ENCODE measurements at places on chromosomes 3 and 15. TPM values are rescaled to one million over a fixed set of nuclear protein-coding genes. Genes with fewer than 3 reads are reported as not detected.

The WWTR1 gene
- 97.4 TPM for total RNA-seq

The STRA6 gene
- 114 TPM for total RNA-seq

The TSPAN3 gene
- total RNA-seq = 312 TPM

The C3orf62 gene
- total RNA-seq = 13.2 TPM

The HAPLN3 gene
- total RNA-seq = 3.9 TPM

The TF gene
- 5.7 TPM for total RNA-seq

The SQOR gene
- 0.86 TPM for total RNA-seq

The ASB7 gene
- 14.4 TPM for total RNA-seq

The P4HTM gene
- total RNA-seq = 57.9 TPM

The GPR160 gene
- total RNA-seq = 0.44 TPM

The NR1I2 gene
- 0.07 TPM for total RNA-seq

The BCHE gene
- total RNA-seq = 6.4 TPM

The TMC3 gene
- total RNA-seq = 0.05 TPM

The SLMAP gene
- total RNA-seq = 93.0 TPM

The FILIP1L gene
- 19.8 TPM for total RNA-seq

The DCP1A gene
- 35.4 TPM for total RNA-seq

The ZNF620 gene
- 15.1 TPM for total RNA-seq

The CHRNA7 gene
- total RNA-seq = 3.0 TPM

- DNase-seq = no peak
Measured at GRCh38 chr3:49831341-49831740, 17.6 kb upstream of the UBA7 start.

DNA sequence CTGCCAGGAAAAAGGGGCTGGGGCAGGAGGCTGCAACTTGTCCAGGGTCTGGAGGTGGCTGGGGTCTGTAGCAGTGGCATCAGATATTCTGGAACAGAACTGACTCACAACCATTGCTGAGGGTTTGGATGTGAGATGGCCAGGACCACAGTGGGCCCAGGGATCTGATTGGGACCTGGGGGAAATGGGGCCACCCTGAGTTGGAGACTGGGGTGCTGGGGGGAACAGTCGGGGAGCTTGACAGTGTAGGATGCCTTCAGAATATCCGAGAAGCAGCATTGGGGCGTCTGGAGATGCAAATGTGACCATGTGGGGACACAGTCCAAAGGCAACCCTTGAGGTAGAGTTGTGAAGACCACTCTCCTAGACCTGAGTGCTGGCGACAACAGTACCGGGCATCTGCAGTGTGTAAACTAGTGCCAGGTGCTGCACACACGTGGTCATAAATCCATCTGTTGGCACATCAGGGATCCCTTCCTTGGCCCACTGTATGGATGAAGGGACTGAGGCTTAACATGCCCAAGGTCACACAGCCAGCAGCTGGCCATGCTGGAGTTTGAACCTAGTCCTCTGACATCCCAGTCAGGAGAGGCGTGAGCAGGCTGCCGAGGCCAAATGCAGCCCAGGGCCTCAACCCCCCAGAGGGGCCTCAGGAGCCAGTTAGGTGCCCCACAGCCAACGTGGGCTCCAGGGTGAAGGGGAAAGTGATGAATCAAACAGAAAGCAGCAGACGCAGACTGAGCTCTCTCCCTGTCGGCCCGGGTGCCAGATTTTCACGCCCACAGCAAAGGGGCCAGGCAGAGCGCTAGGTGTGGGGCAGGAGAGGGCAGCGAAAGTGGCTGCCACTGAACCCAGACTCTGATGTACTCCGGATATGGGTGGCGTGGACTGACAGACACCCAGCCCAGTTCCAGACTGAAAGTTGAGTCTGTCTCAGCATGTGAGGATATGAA lies 18.8 kb downstream of the HEMK1 start:
- DNase-seq = no peak

DNA sequence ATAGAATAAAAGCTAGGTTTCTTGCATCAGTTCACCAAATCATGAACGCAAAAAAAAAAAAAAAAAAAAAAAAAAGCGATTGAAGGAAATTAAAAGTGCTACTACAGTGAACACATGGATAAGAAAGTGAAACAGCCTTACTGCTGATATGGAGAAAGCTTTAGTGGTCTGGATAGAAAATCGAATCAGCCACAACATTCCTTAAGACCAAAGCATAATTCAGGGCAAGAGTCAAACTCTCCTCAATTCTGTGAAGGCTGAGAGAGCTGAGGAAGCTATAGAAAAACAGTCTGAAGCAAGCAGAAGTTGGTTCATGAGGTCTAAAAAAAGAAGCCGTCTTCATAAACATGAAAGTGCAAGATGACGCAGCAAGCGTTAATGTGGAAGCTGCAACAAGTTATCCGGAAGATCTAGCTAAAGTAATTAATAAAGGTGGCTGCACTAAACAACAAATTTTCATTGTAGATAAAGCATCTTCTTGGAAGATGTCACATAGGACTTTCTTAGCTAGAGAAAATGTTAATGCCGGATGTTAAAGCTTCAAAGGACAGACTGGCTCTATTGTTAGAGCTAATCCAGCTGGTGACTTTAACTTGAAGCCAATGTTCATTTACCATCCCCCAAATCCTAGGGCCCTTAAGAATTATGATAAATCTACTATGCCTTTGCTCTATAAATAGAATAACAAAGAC lies 19.2 kb downstream of the P3H2 start:
- DNase-seq = no peak

DNA sequence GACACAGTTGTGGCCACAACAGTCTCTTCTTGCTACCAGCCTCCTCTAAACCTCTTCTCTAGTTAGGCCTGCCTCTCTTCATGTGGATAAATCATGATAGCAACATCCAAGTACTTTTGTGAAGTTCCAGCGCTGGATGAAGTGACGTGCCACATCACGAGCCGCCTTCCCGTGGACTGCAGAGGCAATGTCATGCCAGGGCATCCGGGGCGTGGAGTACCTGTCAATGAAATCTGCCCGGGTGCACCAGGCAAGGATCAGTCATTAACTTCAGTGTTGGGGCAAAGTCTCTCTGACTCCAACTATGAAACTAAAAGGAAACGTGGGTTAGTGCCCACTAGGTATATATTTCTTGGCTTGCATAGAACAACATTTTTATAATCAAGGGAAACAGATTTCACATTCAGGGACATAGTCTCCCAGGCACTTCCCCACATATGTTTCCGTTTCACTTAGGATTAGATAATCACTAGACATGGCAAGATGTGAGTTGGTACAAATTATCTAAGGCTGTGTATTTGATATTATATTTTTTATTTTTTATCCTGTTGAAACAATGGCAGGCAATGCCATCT lies 133.6 kb downstream of the PLD1 start:
- DNase-seq = no peak

GRCh38 chr15:100770661-100771584 lies 108.7 kb upstream of the ALDH1A3 start:
- DNase-seq = no peak

GRCh38 chr15:31125061-31125460 lies 23.5 kb upstream of the TRPM1 start:
- DNase-seq = no peak

DNA sequence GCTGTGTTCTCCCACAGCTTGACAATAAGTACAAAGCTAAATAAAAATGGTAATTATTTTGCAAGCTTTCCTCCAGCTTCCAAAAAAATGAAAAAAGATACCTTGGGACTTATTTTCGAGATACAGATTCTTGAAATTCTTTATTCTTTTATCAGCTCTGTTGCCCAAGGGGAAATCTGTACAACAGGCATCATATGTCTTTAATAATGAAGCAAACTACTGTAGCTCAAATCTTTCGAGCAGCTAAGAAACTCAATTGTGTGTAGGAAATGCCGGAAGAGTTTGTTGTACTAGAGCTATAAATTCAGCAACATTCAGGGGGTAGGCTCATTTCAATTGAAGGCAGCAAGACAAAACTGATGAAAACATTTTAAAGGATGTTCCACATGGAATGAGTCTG lies 297.7 kb downstream of the GBE1 start:
- no peak for DNase-seq

- DNase-seq = no peak
Measured at GRCh38 chr3:14892226-14892625, 55.2 kb upstream of the NR2C2 start.

- no peak for DNase-seq
Measured at GRCh38 chr3:72295962-72296450, 511.1 kb upstream of the PROK2 start.

GRCh38 chr3:33586402-33586801 lies 131.7 kb downstream of the CLASP2 start:
- DNase-seq = no peak

DNA sequence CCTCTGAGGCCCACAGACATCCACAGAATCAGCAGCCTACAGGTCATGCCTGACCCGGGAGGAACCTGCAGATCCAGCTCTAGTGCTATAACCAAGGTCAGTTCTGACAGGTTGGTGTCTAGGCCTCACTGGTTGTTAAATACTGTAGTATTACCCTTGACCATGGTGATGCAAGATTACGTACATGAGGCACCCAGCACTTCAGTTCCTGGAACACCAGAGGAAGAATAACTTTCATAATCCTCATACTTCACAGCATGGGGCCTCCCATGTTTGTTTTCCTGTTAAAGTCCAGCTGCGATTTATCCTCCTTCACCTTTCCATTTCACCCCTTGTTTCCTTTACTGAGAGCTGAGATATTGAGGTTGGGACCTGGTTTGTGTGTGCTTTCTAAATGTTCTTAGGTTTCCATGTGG lies 34.4 kb upstream of the GLCE start:
- DNase-seq = no peak

DNA sequence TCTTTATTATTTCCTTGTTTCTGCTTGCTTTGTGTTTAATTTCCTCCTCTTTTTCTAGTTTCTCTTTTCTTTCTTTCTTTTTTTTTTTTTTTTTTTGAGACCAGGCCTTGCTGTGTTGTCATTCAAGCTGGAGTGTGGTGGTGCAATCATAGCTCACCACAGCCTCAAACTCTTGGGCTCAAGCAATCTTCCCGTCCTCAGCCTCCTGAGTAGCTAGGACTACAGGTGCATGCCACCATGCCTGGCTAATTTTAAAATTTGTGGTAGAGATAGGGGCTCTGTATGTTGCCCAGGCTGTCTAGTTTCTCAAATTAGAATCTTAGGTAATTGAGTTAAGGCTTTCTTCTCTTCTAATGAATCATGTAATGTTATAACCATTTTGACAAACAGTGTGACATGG lies 22.4 kb downstream of the SLMAP start:
- no peak for DNase-seq

GRCh38 chr3:171959532-171960089 lies 79.8 kb upstream of the FNDC3B start:
- no peak for DNase-seq

DNA sequence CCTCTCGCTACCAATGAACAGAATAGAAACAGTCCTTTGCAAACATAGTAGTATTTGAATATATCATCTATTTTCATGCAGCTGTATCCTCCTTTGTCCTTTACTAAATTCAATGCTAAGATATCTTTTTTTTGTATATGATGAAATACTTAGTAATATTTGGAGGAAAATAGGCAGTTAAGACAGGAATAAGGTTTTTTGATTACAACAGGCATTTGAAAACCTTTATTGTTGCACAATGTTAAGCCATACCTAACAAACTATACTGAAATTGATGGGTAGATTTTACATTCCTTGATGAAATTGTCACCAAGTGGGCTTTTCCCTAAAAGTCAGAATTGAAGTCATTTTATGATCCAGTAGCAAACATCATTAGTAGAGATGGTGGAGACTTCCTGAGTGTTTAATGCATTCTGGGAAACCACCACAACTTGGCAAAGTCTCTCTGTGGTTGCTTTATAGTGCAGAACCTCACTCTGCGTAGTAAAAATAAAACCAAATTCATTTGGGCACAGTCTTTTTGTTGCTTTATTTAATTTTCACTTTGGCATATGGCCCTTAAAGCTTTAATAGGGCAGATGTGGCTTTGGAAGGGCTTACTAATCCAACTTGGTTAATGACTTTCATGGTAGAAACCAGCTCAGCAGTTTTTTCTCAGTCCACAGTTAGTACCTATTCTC lies 216.0 kb downstream of the DIPK2A start:
- no peak for DNase-seq

DNA sequence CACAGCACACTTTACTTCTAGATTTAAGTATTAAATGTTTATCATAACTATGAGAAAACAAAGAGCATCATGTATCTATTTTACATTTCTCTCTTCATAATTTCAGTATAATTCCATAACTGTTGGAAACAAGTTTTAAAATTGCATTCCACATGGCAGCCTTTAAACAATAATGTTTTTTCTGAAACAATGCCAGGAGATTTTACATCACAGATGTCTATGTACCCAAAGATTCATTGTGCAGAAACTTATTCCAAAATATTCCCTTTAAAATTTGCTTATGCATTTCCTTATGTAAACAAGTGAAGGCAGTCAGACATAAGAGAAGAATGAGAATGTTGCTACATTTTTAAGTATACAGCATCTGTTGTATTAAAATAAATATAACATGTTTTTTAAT lies 324.9 kb upstream of the COL8A1 start:
- no peak for DNase-seq

DNA sequence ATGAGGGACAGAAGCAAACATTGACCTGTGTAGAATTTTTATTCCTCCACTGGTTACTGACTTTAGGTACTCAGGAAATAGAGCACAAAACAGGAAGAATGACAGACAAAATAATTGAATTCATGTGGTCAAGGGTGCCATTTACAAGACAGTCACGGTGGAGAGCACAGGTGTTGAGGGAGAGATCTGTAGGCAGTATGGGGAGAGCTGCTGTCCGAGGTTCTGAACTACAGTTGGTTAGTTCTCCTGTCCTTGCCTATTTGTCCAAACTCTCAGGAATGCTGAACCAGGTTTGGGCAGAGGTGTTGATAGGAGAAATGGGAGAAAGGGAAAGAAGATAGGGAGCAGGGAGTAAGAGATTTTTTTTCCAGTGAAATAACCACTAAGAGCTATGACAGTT lies 178.5 kb upstream of the ZBTB20 start:
- peak; percentile 28 for DNase-seq

- DNase-seq = no peak
Measured at GRCh38 chr3:40464339-40465110, 7.4 kb downstream of the RPL14 start.

DNA sequence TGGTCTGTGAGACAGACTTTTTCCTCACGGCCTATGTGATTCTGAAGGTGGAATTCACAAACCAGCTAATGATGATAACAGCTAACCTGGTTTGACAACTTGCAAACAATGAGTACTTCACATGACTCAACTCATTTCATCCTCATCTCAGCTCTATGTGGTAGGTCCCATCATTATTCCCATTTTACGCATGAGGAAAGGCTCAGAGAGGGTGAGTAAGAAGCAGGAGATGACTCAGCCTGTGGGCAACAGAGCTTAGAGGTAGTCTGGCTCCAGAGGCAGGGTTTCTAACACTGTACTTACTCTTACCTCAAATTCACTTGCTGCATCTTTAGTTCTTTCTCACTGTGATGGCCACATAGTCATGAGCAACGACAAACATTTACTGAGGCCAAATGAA lies 25.8 kb upstream of the PSMD6 start:
- DNase-seq = no peak

DNA sequence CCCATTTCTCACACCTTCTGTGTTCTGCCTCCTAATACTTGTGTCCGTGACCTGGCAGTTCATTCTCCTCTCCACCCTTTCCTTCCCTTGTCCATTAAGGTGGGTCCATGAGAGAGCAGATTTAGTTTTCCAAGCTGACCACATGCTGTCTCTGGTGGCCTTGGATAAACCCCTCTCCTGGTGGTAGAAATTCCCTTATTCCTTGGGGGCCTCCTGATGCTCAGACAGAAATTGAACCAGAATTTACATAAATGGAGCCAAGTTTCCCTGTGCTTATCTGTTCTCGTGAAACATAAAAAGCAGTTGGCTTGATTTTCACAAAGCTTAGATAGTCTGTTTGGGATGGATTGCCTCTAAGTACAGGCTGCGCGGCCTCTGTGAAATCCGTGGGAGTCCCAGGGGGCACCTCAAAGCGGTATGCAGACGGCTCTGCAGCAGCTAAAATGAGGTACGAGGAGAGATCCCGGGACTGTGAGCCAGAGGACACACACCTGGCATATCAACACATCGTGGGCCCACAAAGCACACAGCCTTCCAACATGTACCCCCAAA lies 101.0 kb upstream of the NMNAT3 start:
- no peak for DNase-seq

All from mesothelial cell of epicardium (in vitro differentiated cells).